ENCODE measurements at places on chromosomes 12 and 14. TPM values are rescaled to one million over a fixed set of nuclear protein-coding genes. Genes with fewer than 3 reads are reported as not detected.

The NOVA1 gene
- 4.7 TPM for total RNA-seq

The MAP3K9 gene
- 5.6 TPM for total RNA-seq

The KRT76 gene
- total RNA-seq: not detected

The KRT86 gene
- total RNA-seq: 46.1 TPM

The SLC38A4 gene
- 0.12 TPM for total RNA-seq

The ADCK1 gene
- 6.1 TPM for total RNA-seq

The SCN8A gene
- 1.6 TPM for total RNA-seq

The DUSP16 gene
- total RNA-seq: 7.9 TPM

The IAPP gene
- total RNA-seq: not detected

The HOXC4 gene
- total RNA-seq: 3.1 TPM
